ENCODE measurements at places on chromosomes 3 and 15.

GRCh38 chr3:189238071-189238470, 66.3 kb downstream of the TPRG1 start:
- DNase-seq = no peak

- no peak for DNase-seq
These were observed 98.9 kb downstream of the LRIG1 start for GRCh38 chr3:66401675-66402491.

GRCh38 chr3:105518806-105519418, 152.2 kb downstream of the ALCAM start:
- no peak for DNase-seq

DNA sequence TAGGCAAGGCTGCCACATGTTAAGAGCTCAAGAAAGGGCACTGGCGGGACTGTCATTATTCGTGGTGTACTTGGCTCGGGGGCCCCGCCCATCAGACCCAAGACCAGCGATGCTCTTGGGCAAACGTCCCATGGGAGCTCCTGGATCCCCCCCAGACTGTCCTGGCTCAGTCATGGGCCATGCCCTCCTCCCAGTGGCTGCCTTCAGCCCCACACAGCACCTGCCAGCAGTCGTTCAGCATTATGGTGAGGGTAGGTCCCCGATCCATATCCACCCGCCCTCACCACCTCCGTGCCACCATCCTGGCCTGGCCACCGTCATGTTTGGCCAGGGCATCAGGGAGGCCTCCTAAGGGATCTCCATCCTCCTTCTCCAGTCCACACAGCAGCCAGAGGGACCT, 51.4 kb upstream of the IQSEC1 start:
- no peak for DNase-seq

DNA sequence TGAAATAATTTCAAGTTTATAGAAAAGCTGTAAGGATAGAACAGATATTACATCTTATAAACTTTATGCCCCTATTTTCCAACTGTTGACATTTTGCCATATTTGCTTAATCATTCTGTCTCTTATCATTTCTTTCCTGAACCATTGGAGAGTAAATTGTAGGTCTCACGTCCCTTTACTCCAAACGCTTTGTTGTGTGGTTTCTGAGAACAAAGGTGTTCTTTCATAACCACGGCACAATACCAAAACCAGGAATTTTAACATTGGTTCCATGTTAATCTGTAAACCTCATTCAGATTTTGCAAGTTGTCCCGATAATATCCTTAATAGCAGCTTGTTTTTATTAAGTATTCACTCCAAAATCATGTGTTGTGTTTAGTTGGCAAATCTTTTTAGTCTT, 134.8 kb downstream of the AKAP13 start:
- no peak for DNase-seq

DNA sequence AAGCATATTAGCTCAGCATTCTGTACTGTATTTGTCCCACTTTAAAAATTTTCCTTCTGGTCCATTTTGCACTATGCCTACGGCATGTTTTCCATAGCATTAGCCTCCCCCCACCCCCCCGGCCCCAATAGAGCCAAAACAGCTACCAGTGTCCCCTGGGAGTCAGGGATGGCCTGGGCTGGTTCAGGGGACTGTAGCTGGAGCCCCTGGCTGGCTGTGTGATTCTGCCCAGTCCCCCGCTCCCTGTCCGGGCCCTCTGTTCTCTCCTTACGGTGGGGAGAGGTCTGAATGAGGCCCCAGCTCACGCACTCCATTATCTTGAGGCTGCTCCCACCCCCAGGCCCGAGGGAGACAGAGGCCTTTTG, 70.1 kb downstream of the KLF15 start:
- no peak for DNase-seq

GRCh38 chr3:26104851-26105251, 315.0 kb downstream of the OXSM start:
- no peak for DNase-seq

DNA sequence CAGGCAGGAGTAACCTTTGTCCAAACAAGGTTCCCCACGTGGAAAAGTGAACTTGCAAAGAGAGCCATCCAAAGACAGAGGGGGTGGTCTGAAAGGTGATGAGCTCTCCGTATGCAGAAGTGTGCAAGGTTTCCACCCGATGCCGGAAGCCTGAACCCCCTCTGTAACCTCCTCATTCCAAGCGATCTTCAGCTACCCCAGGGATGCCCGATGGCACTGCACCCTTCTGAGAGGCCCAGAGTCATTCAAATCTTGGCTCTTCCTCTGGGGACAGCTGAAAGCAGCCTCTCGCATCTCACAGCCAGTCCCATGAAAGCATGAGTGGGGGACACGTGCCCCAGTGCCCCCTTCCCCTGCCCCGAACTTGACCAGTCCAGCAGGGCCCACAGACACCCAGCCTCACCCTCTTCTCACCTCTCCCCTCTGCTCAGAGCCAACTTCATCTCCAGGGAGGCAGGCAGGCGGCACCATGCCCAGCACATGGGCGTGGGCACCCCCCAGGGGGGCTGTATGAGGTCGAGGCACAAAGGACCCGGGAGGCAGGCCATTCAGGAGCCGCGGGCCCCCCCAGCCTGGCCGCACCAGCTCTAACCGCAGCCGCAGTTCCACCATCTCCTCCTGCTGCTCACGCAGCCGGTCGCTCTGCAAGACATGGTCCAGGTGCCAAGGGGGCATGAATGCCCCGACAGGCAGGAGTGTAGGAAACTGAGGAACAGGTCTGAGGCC, 8.7 kb downstream of the KIF7 start:
- DNase-seq = no peak

DNA sequence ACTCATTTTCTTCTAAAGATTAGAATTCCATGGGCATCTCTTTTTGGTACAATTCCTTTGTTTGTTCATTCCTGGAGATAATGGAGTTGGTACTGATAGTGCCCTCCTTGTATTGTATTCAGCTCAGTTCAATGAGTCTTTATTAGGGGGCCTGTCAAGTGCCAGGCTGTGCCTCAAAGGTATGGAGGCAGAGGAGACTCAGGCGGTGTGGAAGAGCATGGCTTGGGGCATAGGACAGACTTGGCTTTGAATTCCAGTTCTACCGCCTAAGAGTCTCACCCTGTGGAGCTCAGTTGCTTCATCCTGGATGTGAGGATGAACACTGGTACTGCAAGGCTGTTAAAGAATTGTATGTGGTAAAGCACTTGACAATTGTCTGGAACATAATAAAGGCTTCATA, 196.6 kb upstream of the IL12A start:
- no peak for DNase-seq

- DNase-seq = no peak
These were observed 477.4 kb upstream of the WNT5A start for GRCh38 chr3:55964491-55964985.

GRCh38 chr3:18946524-18946923, 201.8 kb upstream of the KCNH8 start:
- no peak for DNase-seq

DNA sequence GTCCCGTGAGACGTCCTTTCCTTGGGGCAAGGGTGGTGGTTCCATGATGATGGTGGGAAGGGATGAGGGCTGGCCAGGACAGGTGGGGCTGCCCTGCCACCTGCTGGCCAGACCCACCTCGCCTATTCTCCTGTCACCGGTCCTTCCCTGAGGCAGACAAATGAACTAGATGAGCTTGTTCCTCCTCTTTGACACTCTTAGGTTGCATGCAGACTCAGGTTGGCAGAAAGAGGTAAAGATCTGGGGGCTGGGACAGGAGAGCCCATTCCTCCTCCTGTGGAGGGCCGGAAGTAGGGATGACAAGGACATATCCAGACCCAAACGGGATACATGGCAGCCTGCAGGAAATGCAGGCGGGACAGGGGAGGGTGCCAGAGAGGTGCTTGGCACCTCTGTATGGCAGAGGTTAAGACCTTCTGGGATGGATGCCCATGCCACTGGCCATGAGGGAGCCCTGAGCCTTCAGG, 38.6 kb downstream of the ACSBG1 start:
- peak; percentile 32 for DNase-seq

DNA sequence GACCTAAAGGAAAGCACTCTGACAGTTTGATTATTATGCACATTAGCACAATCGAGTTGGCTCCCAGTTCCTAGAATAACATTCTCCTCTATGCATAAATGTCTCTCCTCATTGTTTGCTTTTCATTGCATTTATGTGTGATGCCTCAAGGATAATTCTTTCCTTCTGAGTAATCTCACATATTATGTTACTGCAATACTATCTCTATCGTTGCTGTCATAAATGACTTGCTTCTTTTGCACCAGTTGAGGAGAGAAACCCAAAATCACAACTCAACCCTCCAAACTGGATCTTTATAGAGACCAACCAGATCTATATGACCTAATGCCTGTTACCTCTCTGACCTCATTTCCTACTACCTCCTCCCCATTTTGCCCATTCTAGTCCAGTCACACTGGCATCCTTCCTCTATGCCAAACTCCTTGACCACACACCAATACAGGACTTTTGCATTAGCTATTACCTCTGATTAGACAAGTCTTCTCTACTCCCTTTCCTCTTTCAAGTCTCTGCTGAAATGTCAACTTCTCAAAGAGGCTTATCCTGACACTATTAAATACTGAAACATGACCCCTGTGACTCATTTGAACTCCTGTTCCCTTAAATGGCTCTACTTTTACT, 1026.0 kb downstream of the TUSC7 start:
- DNase-seq = no peak

DNA sequence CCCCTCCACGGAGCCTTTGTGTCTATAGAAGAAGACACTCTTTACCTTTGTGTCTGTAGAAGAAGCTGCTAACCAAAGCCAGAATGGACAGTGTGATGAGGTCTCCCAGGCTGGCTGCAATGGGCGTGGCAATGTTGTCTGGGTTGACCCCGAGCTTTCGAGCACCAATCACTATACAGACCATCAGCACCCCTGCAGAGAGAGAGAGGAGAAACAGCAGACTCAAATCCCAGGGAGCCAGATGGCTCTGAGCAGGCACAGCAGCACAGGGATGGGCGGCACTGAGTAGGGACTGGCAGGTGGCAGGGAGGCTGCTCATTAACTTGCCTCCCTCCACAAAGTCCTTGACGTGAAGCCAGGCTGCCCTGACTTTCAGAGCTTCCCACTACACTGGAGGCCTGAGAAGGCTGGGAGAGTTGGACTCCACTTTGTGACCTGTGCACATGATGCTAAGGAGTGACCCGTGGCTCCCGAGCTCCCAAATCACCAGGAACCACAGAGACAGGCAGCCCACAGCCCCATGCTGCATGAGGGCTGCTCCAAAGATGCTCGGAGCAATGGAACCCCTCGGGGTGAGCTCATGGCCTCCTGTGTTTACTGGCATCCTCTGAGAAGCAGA, 53.9 kb downstream of the ROPN1B start:
- DNase-seq = no peak

GRCh38 chr3:184235381-184236032, 6.1 kb downstream of the VWA5B2 start:
- DNase-seq = no peak

DNA sequence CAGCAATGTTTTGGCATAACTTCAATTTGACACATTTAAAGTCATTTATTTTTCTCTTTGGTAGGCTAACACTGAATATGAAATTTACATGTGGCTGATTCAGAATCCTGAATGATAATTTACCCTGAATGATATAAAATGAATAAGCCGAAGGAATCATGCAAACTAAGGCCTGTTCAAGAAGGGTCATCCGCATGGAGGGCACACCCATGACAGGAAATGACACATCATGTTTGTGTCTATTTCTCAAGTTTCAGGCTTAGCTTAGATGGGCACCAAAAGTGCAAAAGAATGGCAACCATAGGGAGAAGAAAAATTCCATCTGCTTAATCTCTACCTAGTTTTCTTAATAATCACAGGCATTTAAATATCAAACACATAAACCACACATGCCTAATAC, 141.5 kb downstream of the DUT start:
- no peak for DNase-seq

DNA sequence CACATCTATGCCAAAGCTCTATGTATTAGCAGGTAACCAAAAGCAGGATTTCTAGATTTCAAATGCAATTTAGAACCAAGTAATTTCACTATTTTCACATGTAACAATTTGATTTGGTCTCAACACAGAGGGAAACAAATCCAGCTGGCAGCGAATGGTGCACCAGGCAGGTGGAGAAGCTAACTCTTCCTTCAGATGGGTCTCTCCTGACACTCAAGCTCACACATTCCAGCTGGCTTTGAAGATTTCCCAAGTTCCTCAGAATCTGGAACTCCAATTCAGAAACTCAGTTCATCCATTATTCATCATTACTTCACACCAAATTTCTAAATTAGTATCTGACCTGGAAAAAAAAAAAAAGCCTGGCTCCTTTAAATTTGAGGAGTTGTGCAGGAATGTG, 318.1 kb upstream of the NECTIN3 start:
- no peak for DNase-seq

- no peak for DNase-seq
These were observed 80.6 kb downstream of the FBXL22 start for GRCh38 chr15:63677778-63678177.

DNA sequence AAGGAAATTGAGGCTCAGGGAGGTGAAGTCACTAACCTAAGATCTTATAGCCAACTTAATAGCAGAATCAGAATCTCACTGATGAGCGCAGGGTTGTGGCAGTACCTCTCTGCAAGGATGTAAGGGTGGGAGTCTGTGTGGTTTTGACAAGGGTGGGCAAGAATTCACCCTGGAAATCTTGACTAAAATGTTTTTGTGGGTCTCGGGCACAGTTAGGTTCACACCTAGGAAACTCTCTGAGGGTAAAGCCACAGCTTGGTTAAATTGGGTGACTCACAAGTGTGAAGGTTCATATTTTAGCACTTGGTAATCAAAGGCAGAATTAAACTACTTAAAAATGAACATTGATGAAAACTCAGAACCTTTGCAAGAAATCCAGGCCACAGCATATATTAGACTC, 178.2 kb upstream of the EOMES start:
- DNase-seq = no peak

DNA sequence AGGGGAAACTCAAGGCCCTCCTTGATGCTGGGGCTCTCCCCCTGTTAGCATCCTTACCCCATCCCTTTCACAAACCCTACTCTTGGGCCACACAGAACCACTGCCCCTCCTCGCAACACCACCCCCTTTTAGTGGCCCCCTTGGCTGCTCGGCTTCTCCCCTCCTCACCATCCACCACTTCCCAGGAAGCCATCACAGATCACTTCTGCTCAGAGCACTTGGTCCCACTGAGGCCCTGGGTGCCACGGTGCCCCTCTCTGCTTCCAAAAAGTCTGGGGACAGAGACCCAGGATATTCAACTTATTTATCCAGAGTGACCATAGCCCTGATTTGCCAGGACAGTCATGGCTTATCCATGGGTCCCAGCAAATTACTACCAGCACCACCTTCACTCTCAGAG, 2.4 kb downstream of the RHCG start:
- no peak for DNase-seq

GRCh38 chr3:169241630-169241990, 421.9 kb downstream of the MECOM start:
- DNase-seq = no peak
